Epithelial cell of proximal tubule (primary cell): ENCODE measurements at places on chromosomes 16 and 17.

DNA sequence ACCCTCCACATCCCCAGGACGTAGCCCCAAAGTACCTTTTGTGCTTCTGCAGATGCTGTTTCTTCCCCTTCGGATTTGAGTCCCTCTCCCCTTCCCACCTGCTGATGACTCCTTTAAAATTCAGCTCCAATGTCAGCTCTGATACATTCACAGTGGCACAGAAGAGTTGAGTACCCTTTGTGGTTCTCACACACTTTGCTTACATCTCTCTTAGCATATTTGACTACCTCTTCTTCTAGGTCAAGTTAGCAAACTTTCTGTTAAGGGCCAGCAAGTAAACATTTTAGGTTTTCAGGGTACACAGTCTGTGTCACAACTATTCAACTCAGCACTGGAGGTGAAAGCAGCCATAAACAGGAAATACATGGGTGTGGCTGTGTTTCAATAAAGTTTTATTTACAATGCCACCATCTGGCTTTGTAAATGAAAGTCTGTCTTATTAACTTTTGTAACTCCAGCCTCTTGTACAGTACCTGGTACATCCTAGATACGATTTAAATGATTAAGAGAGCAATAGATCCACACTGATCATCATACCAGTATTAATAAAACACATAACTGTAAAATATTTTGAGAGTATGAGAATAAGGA is 161.7 kb downstream of the SOX9 start:
- no peak for DNase-seq

DNA sequence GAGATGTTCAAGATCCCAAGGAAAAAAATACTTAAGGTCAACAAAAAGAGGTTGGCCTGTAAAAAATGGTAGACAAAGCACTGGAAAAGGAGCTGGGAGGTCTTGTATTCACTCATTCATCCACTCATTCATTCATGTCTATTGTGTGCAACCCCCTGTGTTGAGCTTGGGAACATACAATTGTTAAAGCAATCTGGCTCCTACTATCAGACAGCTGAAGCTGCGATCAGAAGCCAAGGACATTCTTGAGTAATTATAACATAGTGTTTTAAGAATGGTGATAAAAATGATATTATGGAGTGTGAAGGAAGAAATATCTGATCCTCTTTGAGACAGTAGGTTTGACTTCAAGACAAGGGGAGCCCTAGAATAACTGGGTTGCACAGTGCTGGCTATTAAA is 693.4 kb downstream of the TOX3 start:
- DNase-seq: no peak

DNA sequence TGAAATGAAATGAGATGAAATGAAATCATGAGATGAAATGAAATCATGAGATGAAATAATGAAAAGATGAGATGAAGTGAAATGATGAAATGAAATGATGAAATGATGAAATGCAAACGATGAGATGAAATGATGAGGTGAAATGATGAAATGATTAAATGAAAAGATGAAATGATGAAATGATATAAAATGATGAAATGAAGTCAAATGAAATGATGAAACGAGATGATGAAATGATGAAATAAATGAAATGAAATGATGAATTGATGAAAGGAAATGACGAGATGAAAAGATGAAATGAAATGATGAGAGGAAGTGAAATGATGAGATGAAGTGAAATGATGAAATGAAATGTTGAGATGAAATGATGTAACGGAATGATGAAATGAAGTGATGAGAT is 595.6 kb downstream of the TP53TG3F start:
- no peak for DNase-seq

DNA sequence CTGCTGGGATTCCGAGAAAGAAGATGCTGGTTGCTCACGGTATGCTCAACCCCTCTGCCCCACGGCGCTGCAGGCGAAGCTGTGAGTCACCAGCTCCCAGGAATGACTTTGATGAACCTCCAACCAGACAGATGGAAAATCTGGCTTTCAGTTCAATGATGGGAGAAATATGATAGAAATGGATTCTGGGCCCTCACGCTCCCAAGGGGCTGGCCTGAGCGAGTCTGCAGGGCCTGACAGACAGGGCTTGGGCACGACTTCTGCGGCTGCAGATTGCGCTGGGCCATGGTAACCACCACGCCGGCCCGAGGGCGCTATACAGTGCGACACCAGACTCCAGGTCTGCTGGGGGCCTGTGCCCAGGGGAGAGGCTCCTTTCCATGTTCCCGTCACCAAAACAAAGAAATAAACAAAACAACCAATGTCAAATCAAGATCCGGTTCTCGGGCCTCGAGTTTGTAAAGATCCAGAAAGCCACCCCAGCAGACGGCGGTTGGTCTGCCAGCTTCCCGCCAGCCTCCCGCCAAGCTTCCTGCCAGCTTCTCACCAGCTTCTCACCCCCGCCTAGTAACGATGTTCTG is 11.1 kb upstream of the ABR start:
- DNase-seq: no peak

DNA sequence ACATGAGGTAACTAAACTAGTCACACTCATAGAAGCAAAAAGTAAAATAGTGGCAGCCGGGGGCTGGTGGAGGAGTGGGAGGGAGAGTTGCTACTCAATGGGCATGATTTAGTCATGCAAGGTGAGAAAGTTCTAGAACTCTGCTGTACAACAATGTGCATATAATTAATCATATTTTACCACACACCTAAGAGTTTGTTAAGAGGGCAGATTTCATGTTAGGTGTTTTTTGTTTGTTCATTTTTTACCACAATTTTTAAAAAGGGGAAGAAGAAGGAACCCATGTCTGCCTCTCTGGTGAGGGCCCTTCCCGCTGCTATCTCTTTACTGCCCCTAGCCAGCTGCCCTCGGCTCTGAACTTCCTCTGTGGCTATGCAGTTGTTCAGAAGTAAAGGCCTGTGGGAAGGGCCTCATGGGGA is 11.2 kb downstream of the CD300LB start:
- no peak for DNase-seq

DNA sequence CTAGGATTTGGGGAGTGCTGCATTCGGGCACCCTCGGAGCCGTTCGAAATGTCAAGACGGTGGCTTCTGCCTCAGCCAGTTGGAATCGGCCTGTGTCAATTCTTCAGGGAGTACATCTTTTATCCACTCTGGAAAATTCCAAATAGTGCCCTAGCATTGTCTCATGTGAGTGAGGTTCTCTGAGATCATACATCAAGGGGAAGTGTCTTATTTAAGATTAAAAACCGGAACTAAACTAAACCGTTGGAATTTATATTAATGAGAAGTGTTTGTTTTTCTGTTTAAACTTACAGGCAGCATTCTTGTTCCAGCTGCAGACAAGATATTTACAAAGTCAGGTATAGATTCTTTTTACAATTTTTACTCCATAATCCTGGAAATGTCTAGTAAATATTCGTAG is 56.8 kb downstream of the SLC47A1 start:
- DNase-seq: no peak

- DNase-seq: no peak
Measured at GRCh38 chr16:61842666-61843065, 193.6 kb downstream of the CDH8 start.

DNA sequence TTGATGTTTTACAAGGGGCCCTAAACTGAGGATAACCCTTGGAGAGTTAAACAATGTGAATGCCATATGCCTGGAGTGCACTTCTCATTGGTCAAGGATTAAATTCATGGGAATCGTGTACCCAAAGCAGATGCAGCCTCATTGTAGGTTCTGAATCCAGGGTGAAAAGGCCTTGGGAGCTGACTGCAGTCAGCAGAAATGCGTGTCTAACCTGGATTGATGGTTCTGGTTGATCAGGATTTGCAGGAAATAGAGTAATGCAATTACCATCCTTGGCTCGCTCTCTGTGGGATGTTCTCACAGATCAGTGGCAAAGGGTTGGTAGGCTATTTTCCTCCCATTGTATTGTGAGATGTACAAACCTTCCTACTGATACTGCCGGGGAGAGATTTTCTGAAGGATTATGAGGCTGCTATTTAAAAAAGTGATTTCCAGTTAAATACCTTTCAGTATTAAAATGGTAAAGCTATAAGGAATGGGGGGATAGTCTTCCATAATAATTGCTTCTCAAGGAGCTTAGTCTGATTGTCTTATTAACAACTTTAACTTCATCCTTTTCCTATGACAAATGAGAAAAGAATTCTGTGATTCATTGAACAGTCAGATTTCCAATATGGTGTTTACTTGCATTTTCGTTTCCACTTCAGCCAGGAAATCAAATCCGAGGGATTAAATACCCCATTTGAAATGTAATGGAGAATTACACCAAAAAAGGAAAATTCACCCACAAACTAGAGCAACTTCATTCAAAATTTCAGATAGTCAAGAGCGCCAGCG is 1028.1 kb upstream of the EEF2KMT start:
- DNase-seq: no peak

GRCh38 chr16:3793161-3793576 is 75.8 kb upstream of the TRAP1 start:
- DNase-seq: no peak

DNA sequence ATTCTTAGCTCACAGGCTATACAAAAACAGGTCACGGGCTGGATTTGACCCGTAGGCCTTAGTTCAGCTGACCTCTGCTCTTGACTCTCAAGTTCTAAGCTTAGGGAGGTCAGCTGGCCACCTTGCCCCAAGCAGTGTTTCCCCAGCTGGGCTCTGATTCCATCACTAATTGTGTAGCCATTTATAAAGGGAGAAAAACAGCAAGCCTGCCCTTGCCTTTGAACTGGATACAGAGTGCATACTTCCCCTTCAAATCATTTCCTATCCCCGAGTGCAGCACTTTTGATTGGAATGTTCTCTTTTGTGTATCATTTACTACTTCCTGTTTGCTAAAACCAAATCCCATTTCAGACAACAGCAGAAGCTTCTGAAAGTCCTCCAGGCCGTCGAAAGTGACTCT is 153.6 kb downstream of the KATNIP start:
- no peak for DNase-seq

- no peak for DNase-seq
Measured at GRCh38 chr17:21008992-21009671, 33.7 kb downstream of the USP22 start.

GRCh38 chr17:49944273-49944870 is 24.6 kb upstream of the DLX4 start:
- no peak for DNase-seq

GRCh38 chr16:86740298-86740697 is 161.9 kb downstream of the FOXL1 start:
- DNase-seq: no peak

GRCh38 chr17:76404976-76405563 is 20.7 kb downstream of the SPHK1 start:
- no peak for DNase-seq

DNA sequence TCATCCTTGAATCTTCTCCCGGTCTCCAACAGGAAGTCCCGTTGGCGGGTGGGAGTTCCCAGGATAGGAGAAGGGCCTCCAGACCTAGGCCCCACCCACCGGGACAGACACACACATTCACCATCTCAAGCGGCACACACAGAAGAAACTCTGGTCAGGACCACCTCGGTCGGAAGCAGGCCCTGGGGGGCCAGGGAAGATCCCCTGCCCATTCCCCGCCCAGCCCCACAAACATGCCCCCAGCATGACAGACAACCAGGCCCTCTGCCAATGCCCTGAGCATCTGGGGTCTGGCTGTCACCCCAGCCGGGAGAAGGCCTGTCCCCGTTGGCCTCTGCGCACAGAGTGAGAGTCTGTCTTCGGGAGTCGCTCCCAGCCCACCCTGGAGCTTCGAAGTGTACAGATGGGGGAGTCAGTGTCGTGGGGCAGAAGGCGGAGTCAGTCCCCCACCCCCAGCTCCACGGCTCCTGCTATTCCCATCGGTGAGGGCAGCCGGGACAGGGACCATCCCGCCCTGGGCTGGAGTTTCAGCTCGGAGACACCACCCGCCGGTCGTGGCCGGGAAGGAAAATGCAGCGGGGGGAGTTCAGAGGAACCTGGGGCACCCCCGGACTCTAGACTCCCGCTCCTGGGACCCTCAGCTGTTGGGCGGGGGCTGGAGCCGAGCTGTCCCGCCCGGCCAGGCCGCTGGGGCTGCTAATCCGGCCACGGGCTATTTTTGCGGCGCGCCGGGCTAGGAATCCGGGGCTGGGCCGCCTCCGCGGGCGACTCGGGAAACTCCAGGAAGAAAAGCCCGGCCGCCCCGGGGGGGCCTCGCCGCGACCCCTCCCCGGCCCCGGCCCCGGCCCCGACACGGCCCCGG is 660 bp downstream of the RHBDF1 start:
- DNase-seq: no peak

DNA sequence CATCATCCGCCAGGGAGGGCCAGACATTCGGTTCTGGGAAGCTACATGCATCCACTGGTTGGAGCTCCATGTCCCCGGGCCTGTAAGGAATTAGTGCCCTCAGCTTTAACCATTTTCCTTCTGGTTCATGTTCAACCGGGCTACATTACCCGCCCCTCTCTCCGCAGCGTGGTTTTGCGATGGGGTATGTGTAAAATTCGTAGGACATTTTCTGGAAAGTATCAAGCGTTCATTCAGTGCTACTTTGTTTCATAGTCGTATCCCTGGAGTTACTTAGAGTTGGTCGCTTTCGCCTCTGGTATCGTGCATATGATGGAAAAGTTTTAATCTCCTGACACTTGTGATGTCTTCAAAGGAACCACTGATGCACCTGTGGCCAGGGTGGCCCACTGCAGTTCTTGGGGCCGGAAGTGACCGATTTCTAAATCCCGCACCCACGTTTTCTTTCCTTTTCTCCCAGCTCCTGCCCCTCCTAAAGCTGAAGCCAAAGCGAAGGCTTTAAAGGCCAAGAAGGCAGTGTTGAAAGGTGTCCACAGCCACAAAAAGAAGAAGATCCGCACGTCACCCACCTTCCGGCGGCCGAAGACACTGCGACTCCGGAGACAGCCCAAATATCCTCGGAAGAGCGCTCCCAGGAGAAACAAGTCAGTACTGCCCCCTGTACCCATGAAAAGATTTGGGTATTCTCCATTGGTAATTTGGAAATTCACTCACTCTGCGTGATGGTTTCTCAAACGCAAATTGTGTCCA is 637 bp downstream of the RPL23A start:
- DNase-seq: no peak
